ENCODE measurements at places on chromosomes 13 and 19.
A peak's percentile ranks its signal among the peaks of the same experiment; 100 is the strongest.

DNA sequence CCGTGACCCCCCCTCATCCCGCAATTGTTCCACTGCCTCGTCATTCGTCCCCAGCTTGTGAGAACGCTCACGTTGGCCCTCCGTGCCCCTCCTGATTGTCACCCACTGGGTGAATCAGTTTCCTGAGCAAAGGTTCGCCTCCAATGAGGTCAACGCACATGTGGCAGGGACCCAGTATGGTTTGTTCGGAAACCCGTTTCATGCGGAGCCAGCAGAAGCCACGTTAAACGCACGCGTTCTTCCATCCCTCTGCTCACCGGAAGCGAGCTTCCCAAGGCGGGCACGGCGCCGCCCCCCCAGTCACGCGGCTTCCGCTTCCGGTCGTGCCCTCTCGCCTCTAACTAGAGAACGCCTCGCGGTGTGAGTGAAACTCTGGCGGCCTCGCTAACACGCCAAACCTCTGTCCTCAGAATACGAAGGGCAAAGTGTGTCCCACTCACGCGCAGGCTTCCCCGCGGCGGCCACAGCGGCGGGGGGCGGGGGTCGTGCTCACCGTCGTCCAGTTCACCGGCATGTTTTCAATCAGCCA is 18.0 kb upstream of the CFAP97D2 start:
- no peak for DNase-seq

GRCh38 chr13:62933809-62934208 is 1518.2 kb upstream of the PCDH20 start:
- DNase-seq: no peak

DNA sequence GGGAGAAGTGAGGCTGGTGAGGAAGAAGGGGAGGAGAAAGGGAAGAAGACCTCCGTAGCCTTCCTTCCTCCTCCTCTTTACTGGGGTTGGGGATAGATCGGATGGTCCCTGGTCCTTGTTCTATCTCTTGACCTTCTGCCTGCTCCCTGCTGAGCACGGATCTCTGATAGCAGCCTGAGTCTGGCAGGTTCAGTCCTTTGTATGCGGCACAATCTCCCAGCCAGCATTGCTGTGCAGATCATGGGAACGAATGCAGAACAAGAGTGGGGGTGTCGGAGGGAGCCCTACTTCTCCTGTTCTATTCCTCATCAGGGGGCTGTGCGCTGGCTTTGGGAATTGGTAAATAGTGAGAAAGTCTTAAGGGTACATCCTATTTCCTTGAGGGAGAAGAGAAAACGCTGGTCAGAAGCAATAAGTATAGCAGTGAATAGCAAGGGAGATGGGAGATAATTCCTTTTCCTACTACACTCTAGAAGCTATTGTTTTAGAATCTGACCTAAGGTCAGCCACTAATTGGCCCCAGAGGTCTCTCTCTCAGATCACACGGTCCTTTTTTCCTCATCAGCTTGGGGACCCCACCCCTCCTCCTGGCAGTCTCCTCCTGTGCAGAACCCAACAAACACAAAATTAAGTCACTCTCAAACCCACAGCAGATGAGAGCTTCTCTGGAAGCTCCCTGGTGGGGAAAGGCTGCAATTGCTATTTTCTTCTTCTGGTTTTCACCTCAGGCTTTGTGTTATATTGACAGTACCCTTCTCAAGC is 41.0 kb downstream of the KL start:
- DNase-seq: no peak

DNA sequence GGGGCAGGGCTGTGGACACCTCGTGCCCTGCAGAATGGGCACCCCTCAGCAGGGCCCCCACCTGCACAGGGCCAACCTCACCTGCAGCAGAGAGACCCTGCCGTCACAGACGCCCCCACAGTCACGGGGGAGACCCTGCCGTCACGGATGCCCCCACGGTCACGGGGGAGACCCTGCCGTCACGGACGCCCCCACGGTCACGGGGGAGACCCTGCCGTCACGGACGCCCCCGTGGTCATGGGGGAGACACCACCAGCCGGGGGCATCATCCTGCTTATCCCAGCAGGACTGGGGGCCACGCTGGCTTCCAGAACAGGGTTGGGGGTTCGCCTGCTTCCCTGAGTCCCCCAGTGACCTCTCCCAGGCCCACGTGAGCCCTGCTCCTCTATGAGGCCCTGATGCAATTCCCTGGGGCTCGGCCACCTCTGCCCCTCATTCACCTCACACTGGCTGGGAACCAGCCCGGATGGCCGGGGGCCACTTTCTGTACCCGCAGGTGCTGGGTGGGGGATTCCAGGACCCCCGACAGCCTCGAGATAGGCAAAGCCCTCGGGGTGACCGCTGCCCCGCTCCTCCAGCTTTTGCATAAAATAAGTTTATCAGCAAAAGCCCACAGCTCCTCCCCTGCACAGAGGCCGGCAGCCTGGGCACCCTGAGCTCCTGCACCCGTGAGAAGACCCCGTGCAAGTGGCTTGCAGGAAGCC is 23.6 kb downstream of the SBNO2 start:
- DNase-seq: no peak

GRCh38 chr19:4446704-4447200 is 10.8 kb downstream of the UBXN6 start:
- DNase-seq: no peak

DNA sequence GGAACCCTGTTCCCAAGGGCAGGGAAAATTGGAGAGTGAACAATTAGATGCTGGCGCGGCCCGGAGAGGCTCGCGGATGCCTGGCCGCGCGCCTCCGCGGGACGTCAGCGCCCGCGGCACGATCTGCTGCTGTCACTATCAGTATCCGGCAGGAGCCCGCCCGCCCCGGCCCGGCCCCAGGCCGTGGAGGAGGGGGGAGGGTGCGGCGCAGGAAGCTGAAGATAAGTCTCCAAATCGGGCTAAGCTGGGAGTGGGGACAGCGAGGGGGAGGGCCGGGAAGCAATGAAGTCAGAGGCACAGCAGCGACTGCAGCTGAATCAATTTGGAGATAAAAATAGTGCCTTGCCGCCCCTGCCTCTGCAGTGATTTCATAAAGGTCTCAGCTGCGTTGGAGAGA is 441.5 kb upstream of the KLF12 start:
- peak; percentile 84 for DNase-seq

DNA sequence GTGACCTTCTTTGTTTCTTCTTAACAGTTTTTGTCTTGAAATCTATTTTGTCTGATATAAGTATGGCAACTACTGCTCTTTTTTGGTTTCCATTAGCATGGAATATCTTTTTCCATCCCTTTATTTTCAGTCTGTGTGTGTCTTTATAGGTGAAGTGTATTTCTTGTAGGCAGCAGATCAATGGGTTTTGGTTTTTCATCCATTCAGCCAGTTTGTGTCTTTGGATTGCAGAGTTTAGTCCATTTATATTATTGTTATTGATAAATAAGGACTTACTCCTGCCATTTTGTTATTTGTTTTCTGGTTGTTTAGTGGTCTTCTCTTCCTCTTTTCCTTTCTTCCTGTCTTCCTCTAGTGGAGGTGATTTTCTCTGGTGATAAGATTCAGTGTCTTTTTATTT is 54.4 kb downstream of the ZNF136 start:
- DNase-seq: no peak

- no peak for DNase-seq
These were observed 7.9 kb downstream of the UPF1 start for GRCh38 chr19:18839465-18840287.

- DNase-seq: no peak
These were observed 58.3 kb downstream of the RNF6 start for GRCh38 chr13:26163812-26164211.

GRCh38 chr13:49464621-49465325 is 20.7 kb downstream of the SETDB2 start:
- DNase-seq: no peak

GRCh38 chr13:100984085-100984705 is 309.6 kb upstream of the TMTC4 start:
- DNase-seq: no peak

DNA sequence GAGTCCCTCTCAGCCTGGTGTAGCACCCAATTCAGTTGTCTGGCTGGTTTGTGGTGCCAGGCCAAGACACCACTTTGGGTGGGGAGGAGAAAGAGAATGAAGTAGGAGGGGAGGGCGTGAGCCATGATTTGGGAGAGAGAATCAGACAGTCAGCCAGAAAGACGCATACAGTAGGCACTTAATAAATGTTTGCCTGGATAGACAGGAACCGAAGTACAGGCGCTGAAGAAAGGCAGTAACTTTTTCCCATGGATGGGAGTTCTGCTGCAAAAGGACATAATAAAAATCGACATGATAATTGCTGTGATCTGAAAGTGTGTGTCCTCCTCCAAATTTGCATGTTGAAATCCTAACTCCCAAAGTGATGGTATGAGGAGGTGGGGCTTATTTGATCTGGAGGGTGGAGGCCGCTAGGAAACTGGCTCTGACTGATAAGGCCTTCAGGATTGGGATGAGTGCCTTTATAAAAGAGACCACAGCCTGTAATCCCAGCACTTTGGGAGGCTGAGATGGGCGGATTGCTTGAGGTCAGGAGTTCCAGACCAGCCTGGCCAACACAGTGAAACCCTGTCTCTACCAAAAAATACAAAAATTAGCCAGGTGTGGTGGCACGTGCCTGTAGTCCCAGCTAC is 38.4 kb upstream of the PDCD5 start:
- DNase-seq: no peak

DNA sequence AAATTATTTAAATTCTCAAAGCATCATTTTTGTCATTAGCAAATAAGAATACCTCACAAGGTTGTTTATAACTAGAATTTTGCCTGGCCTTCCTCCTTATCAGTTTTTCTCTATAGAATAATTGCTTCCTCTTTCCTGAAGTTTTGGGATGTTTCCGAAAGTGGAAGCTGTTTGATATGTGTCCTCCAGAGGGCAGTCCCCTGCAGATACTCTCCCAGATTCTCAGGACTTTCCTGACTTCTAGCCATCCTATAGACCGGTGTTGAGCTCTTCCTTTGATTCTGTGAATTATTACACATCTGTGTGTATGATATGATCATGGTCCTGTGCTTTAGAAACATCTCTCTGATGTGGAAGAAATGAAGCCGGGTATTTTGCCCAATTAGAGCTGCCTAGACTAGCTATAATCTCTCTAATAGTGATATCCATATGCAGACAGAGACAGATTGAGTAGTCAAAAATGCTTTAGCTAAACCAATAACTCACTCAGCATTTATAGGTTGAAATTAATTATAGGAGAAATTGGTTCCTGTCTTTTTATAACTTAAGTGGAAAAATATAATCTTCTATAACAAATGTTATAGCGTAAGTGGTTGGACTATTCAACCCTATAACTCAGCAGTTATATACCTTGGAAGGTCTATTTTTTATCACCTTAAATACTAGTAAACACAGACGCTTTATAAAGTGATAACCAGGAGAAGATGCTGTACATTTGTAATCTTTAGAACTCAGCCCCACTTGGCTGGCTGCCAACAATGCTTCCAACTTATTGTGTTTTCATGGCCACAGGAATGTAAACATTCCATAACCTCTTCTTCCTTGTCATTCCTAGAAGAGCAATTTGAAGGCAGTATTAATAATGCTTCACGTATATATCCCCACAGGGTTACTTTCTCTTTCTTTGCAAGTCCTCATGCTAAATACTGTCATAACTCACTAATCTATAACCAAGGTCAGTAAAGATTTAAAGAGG is 201.0 kb upstream of the RXFP2 start:
- DNase-seq: no peak

DNA sequence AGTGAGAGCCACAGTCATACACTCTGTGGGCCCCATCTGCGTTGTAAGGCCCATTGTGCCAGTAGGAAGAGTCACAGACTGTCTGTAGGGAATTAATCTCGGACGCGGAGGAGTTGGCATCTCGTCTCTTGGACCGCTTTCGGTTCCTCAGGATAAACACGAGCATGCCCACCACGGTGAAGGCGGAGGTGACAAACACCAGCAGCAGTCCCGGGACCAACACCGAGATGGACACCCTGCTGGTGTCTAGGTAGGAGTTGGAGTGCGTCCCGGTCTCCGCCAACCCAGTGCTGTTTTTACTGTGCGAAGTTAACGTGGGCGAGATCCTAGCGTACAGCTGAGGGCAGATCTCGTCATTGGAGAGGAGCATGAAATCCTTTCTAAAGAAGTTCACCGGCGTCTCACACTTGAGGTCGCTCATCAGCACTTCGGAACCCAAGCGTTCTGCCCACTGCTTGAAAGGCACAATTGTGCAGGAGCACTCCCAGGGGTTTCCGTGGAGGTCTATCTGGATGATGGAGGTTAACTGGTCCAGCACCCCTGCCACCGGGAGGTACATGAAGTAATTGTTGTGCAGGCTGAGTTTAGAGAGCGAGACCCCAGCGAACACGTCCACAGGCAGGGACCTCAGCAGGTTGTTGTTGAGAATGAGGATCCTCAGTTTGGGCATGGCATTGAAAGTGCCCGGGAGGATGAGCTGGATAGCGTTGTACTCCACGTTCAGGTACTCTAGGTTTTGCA is 2.7 kb downstream of the SLITRK1 start:
- no peak for DNase-seq

GRCh38 chr13:47719164-47719563 is 281.9 kb downstream of the SUCLA2 start:
- no peak for DNase-seq

- no peak for DNase-seq
These were observed 240.3 kb downstream of the SHISA2 start for GRCh38 chr13:25811506-25811905.

- DNase-seq: no peak
These were observed 4.0 kb upstream of the PCDH8 start for GRCh38 chr13:52852444-52852843.

DNA sequence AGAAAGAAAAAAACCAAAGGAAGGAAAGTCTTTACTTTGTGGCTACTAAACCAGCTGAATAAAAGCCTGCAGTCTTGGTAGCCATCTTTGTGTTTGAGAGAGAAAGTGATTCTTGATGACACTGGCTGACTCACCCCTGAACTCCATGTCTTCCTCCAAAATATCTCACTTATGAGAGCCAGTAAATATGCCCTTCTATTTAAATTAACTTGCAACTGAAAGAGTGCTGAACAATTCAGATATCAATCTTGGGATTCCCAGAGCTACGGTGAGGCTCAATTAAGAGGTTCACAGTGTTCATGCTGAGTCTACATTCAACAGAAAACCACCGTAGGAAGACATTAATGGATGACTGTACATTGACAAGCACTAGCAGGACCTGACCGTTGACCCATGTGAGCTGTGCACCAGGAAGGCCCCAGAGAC is 57.9 kb downstream of the KCTD12 start:
- DNase-seq: no peak

DNA sequence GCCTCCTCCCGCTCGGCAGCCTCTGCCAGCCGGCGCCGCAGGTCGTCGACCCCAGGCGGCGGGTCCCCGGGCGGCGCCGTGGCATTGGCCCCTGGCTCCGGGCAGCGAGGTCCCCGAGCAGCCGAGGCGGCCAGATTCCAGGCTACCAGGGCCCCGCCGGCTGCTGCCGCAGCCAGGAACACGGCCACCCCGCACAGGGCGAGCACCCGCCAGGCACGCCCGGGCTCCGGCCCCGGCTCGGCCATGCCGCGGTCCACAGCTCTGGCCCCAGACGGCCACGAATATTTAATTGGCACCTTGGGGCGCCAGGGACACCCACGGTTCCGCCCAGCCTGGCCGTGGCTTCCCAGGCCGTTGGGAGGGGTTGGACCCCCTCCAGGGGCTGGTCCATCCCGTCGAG is at the start of gene CCDC194:
Gene CCDC194, minus strand, starts transcription at position 283 of the 400 bp plus-strand sequence. Its CDS starts 38 bp downstream, at position 245.
- DNase-seq: no peak

Data from CMK (cell line).